Upper lobe of right lung (tissue), 1 donor: ENCODE measurements at places on chromosomes 4 and X. TPM values are rescaled to one million over a fixed set of nuclear protein-coding genes. Genes with fewer than 3 reads are reported as not detected.

Gene MAP3K15
- total RNA-seq, result 2.1 TPM

Gene STS
- total RNA-seq, result 11.6 TPM

Gene GNPDA2
- 11.3 TPM for total RNA-seq

Gene HTN1
- total RNA-seq, result not detected

Gene RADX
- 2.4 TPM for total RNA-seq

Gene AMER1
- total RNA-seq, result 4.5 TPM

Gene SLC16A2
- 8.1 TPM for total RNA-seq

Gene DRP2
- not detected for total RNA-seq

Gene MFAP3L
- 9.6 TPM for total RNA-seq

Gene PAGE5
- total RNA-seq, result not detected

Gene LRPAP1
- total RNA-seq, result 195 TPM

Gene FAT4
- total RNA-seq, result 17.9 TPM

Gene FRMD7
- total RNA-seq, result not detected

Gene TRIM75
- not detected for total RNA-seq

Gene ABLIM2
- 12.7 TPM for total RNA-seq

Gene BMP3
- total RNA-seq, result 15.5 TPM

Gene HTR2C
- not detected for total RNA-seq

Gene ANKRD37
- 7.7 TPM for total RNA-seq

Gene PARM1
- 78.0 TPM for total RNA-seq

Gene BRS3
- not detected for total RNA-seq

Gene JAKMIP1
- total RNA-seq, result 0.64 TPM

Gene GAGE12F
- total RNA-seq, result not detected

Gene ZNF630
- 3.2 TPM for total RNA-seq

Gene STK32B
- total RNA-seq, result 2.8 TPM

Gene DACH2
- total RNA-seq, result not detected

Gene FRG2
- not detected for total RNA-seq

Gene AWAT2
- 0.26 TPM for total RNA-seq

Gene ATP7A
- 16.4 TPM for total RNA-seq

Gene FGA
- total RNA-seq, result 39.5 TPM

Gene CRMP1
- 6.1 TPM for total RNA-seq

Gene VEGFC
- total RNA-seq, result 19.0 TPM
